ENCODE measurements at places on chromosomes 4 and X.

- no peak for DNase-seq
Observed at GRCh38 chrX:861921-862320, 231.3 kb downstream of the SHOX start.

DNA sequence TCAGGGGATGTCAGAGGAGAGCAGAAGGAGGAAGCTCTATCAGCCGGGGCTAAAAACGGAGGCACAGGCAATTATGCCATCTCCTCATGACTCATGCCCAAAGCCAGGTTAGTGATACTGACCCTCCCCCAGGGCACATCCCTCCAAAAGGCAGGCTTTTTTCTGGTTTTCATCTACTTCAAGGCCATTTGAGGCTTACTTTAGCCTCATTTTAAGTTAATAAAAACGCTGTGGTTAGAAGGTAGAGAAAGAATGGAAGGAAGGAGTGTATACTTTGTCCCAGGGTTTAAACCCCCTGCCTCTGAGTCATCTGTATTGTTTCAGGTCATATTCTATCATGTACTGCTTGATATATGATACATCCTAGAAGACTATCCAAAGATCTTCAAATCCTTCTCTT is 89.7 kb upstream of the NDP start:
- DNase-seq: peak; percentile 13

DNA sequence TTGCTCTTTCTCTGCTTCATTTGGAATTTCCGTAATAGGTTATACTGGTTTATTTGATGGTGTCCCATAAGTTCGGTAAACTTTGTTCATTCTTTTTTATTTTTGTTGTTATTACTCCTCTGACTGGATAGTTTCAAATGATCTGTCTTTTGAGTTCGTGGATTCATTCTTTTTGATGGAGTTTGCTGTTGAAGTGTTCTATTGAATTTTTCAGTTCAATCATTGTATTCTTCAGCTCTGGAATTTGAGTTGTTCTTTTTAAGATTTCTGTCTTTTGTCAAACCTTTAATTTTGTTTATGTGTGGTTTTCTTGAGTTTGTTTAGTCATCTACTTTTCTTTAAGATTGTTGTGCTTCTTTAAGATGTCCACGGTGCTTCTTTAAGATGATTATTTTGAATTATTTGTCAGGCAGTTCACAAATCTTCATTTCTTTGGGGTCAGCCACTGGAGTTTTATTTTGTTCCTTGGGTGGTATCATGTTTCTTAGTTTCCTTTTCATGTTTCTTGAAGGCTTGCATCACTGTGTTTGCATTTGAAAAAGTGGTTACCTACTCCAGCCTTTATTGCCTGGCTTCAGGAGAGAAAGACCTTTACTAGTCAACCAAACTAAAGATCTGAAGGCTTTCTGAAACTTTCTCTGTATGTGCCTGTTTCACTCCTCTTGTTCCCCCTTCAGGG is 154.8 kb upstream of the ANXA3 start:
- DNase-seq: no peak

DNA sequence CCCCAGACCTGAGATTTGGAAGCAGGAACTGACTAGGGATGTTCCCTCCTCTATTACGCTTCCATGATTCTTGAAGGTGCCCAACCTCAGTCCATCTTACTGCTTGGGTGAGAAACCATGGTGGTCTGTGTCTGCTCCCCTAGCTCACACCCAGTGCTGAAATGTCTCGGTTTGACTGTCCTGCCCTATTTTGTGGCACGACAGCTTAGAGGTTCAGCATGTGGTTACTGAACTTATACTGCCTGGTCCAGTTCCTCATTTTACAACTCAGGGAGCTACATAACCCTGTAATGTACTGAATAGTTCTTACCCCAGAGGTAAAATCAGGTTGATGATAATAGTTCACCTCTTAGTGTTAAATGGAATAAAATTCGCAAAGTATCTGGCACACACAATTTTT is 203.1 kb downstream of the RBM46 start:
- DNase-seq: no peak

DNA sequence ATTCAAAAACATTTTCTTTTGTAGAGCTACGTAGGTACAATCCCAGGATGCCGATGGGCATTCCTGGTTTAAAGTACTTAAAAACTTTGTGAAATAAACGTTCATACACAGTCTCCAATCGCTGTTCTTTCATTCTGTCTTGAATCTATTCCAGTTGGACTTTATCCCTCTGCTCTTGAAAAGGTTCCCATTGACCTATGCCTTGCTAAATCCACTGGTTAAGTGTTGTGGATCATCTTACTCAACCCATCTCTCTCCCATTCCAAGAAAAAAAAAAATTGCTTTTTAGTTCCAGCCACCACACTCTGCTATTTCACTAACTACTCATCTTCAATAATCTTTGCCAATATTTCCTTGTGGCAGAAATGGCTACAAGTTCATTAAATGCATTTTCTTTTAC is 542.3 kb upstream of the GRIA3 start:
- DNase-seq: no peak

DNA sequence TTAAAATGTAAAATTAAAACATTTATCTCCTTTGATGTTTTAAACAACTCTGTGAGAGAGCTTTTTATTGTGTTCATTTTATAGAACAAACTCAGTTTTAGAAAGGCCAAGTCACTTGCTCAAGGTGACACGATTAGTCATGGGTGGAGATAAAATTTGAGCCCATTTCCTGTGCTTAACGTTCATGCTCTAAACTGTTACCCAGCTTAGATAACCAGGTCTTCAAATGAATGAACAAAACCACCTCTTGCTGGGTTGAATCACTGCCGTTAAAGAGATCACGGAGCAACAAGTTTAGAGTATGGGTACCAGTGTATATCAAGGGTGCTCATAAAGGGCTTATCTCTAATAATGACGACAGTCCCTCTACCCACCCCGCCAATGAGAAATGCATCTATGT is 10.2 kb upstream of the CASK start:
- DNase-seq: no peak

- no peak for DNase-seq
Observed at GRCh38 chrX:8845469-8845868, 44.3 kb upstream of the FAM9A start.

DNA sequence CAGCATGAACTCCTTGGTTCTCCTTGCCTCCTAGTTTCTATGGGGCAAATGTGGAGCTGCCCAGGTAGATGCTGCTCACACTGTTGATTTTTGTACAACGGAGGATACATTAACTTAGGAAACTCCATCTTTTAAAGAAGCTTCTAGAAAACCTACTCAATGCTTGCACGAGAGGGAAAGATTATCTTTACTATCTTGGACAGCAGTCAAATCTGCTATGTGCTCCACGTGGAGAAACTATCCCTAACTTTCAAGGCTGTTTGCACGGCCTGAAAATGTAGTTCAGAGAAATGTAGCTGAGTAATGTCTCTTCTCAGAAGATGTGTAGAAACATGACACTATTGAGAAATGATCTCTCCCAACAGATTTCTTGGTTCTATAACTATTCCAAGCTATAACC is 1530.9 kb upstream of the PABPC4L start:
- DNase-seq: no peak

DNA sequence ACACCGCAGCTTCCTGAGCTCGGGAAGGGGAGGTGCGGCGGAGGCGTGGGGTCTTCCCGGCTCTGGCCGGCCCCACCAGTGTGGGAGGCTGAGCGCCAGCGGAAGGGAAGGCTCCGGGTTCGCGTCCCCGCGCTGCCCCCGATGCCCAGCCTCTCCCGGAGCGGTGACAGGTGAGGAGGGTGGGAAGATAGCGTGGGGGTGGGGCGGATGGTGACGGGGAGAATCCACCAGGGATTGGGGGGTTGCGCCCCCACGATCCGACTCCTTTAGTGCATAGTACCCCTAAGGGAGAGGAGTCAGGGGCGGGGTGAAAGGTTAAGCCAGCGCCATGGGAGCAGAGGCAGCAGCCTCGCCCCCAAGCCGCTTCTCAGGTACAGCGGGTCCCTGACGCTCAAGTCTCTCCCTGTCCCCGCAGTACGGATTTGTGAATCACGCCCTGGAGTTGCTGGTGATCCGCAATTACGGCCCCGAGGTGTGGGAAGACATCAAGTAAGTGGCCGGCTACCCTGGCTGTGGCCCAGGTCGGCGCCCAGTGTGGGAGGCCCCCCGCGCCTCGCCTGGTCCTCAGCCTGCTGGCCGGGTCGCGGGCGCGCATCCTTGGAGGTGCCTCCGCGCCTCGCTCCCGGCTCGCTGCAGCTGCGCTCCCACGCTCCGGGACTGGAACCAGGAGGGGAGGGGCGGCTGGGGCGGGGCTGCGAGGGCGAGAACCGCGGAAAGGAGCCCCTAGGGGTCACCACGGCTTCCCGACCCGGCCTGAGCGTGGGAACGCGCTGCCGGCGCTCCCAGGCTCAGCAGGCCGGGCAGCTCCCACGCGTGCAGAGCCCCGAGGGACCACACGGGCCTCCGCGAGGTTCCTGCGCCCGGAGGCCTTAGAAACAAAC is 791 bp downstream of the GUCY1B1 start:
- peak; percentile 24 for DNase-seq

DNA sequence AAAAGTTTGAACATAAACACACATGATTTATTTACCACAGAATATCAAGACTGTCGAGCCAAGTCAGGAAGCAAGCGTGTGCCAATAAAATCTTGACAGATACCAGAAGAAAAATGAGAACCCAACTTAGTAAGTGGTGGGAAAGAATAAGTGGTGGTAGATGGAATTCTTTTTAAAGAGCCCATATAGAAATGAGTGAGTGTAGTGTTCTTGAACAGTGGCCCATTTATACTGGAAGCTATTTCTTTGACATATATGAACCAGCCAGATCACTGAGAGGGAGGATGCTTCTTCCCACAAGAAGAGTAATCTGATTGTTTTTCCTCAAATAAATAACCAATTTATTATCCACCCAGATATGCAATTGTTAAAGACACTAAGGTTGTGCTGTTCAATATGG is 98.0 kb downstream of the NHS start:
- no peak for DNase-seq

DNA sequence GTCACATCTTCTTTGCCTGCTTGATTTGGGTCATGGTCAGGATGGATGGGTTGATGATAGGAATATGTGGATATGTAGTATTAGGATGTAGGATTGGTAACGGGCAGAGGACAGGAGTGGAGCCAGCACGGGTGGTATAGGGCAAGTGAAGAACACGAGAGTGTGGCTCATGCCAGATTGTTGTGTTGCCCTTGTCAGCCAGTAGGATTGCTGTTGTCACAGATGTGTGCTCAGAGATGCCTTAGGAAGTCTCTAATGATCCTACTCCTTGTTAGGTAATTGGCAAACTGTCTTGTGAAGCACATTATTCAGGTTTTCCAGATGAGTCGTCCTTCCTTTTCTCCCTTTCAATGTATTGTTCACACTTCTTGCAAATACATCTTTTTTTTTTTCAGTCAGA is 5.5 kb downstream of the ATP10D start:
- DNase-seq: no peak

DNA sequence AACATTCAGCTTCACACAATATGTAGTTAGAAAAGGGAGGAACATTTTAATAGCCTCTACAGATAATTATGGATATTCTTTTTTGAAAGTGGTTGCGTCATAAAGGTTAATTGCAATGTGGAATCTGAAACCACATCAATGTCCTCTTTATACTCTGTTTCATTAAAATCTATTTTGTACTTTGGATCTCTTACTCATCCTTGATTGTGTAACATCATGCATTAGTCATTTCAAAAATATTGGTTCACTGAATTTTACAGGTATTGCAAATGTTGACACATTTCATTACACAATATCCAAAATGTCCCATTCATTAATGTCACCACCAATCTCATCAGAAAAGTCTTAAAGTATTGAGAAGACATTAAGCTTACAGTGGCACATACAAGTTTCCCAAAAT is 62.7 kb upstream of the USP9X start:
- peak; percentile 48 for DNase-seq

GRCh38 chrX:154516656-154517100 is 646 bp upstream of the FAM3A start:
- peak; percentile 2 for DNase-seq

GRCh38 chrX:15293451-15293850 is 22.0 kb downstream of the ASB11 start:
- DNase-seq: peak; percentile 43

Measured in suppressor macrophage treated with lipopolysaccharide for 4 hours (primary cell).